ENCODE measurements at places on chromosomes 5 and 9. TPM values are rescaled to one million over a fixed set of nuclear protein-coding genes. Genes with fewer than 3 reads are reported as not detected.

The CHSY3 gene
- 5.0 TPM for polyA plus RNA-seq

The ZBED3 gene
- 40.3 TPM for polyA plus RNA-seq

The AGGF1 gene
- 34.2 TPM for polyA plus RNA-seq

The KCNV2 gene
- polyA plus RNA-seq, result 0.27 TPM

The BAAT gene
- polyA plus RNA-seq, result 0.47 TPM

- no peak for DNase-seq
These were observed 31.6 kb downstream of the DTWD2 start for GRCh38 chr5:118956727-118957126.

GRCh38 chr5:111016801-111017200 is 54.7 kb upstream of the TSLP start:
- DNase-seq, result no peak

- DNase-seq, result no peak
These were observed 95.9 kb upstream of the FCN2 start for GRCh38 chr9:134784577-134785305.

DNA sequence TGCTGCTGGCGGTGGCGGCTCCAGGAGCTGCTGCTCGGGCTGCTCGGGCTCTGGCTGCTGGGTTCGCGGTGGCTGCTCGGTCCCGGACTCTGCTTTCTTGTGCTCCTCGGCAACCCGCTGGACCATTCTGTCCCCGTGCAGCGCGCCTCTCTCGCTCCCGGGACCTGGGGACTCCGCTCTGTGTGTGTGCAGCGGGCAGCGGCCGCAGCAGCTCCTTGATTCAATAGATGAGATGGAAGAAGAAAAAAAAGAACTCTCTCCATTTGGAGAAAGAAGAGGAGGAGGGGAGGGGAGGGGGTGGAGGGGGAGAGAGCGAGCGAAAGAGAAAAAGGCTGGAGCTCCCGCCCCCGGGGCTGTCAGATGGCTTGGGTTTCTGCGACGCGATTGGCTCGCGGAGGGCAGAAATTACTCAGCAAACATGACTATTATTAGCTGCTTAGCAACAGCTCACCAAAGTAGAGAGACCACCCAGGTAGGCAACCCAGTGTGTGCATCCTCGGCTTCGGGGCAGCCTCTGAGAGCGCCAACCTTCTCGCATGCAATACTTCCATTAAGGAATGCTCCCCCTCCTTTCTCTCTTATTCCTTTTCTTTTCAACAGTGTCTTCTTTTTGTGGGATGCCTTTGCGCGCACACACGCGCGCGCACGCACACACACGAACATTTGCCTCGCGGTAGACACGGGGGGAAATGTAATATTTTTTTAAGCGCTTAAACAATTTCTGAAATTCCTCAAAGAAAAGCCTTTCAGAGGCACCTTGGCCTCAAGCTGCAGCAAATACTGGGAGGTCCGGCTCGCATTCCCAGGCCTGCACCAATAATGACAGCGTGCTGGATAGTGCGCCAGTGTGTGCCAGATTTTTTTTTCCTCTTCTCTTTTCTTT is 7.6 kb downstream of the PTCH1 start:
- peak; percentile 97 for DNase-seq

DNA sequence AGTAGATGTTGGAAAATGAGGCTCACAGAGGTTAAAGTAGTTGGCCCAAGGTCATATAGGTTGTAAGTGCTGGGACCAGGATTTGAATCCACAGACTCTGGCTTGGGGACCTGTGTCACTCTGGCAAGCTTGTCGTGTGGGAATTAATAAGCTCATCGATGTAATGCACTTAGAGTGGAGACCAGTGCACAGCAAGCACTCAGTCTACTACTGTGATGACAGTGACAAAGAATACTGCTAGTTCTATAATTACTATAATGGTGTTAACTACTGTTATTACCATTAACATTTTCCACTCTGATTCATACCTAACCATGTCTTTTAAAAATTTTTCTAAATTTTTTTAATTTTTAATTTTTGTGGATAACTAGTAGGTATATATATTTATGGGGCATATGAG is 12.8 kb downstream of the PAM start:
- DNase-seq, result no peak

GRCh38 chr5:2542026-2542425 is 209.5 kb downstream of the IRX2 start:
- DNase-seq, result no peak

DNA sequence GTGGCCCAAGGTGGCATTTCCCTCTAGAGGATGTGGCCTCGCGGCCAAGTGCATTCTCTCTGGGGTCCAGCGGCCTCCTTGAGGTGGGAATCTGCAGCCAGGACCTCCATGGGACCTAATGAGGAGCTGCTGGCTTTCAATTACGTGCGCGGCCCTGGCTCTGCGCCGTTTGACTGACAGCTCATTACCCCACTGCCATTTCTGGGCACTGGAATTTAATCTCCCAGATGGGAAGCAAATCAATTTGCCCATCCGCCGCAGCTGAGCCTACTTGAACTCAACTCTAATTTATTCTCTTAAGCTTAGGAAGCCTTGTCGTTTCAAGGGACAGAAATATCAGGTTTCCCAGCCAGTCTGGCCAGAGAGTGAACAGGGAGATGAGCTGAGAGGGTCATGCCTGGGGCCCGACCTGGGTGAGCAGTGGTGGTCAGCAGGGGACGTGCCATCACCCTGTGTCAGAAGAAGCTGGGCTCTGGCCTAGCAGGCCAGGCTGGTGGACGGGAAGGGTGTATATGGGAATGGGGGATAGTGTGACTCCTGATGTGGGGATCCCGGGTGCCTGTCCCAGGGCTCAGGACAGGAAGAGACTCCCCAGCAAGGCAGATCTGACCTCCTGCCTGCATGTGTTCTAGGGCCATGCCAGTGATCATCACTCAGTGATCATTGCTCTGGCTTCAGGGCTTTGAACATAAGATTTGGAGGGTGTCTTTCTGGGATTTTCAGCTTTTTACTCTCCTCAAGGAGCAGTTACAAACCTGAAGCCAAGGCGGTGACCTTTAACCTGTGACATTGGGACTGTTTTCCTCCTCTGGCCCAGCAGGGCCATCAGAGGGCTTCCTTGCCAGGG is 69.7 kb downstream of the MACROH2A1 start:
- DNase-seq, result peak; percentile 22

DNA sequence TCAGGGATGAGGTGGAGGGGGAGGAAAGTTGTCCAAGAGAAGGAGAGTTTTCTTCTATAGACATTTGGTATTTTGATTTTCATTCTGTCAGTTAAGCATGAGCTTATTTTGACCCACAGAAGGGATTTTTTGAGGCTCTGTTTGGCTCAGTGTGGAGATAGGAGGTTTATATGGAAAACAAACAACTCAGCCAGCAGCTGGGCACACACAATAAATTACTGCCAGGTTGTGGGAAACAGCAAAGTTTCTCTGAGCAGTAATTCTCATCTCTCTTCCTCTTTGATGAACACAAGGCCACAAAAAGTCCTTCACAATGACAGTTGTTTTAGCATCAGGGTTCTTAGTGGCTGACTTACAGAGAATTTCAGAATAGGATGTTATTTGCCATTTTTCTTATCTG is 486.1 kb downstream of the KDM4C start:
- no peak for DNase-seq
